ENCODE measurements at places on chromosomes 6 and 20. TPM values are rescaled to one million over a fixed set of nuclear protein-coding genes. Genes with fewer than 3 reads are reported as not detected.

DNA sequence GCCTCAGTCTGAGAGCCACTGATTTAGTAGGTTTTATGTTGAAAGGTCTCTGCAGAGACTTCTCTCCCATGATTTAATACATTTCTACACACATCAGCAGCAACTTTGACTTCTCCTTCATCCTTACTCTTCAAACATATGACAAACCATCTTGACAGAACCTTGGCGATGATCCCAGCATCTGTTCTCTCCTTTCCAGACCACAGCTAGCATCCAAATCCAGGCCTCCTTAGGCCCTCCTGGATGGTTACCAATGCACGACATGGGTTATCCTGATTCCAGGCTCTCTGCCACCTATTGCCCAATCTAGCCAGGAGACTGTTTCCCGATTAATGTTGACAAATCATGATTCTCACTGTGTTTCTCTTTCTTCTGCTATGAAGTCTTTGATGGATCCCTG is 16.8 kb downstream of the LAMA4 start:
- DNase-seq, result no peak

DNA sequence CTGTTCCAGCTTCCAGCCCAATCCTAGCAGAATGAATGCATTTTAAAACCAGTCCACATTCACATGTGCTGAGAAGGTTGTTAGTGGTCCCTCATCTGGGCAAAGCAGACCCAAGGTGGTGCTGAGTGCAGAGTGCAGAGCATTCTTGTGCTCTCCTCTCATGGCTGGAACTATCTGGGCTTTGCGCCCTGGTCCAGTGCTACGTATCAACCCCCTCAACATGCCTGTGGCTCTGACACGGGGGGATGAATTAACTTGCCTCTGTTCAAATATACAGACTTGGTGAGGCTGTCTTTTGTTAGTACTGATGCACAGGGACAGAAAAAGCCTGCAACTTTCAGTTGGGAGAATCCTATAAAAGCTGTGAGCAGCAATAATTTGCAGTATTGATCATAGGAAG is 42.5 kb downstream of the PANK2 start:
- no peak for DNase-seq

DNA sequence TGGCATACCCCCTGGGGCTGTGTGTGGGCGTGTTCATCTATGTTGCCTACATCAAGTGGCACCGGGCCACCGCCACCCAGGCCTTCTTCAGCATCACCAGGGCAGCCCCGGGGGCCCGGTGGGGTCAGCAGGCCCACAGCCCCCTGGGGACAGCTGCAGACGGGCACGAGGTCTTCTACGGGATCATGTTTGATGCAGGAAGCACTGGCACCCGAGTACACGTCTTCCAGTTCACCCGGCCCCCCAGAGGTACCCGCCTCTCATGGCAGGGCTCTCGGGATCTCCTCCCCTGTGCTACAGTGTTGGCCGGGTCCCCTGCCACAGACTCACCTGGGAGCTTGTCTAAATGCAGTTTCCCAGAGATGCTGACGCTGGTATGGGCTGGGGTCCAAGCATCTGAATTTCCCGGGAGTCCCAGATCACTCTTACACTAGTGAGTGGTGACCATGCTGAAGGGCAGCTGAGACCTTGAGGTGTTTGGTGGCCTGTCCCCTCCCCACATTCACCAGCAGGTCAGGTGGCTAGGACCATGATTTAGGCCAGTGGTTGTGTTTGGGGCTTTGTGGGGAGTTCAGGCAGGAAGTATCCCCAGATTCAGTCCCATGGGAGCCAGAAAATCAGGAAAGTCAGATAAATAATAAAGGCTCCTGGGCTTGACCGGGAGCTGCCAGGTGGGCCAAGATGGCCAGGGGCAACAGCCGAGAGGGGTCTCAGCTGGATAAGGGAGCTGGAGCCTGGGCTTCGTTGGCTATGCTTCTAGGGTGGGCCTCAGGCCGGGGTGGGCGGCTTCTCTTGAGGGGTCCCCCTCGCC is 11.8 kb downstream of the ENTPD6 start:
- no peak for DNase-seq

- no peak for DNase-seq
Observed at GRCh38 chr6:112215488-112216284, 38.7 kb downstream of the LAMA4 start.

DNA sequence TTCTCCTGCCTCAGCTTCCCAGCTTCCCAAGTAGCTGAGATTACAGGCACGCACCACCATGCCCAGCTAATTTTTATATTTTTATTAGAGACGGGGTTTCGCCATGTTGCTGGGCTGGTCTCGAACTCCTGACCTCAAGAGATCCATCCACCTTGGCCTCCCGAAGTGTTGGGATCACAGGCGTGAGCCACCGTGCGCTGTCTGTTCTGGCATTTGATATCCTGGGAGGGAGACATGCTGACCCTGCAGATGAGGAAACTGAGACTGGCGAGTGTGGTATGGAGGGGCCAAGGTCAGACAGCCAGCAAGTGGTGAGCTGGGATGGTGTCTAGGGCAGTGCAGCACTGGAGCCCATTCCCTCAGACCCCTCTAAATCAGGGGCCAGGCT is 44.6 kb downstream of the SRC start:
- DNase-seq, result no peak

- DNase-seq, result no peak
Observed at GRCh38 chr20:14832630-14833029, 495.2 kb upstream of the FLRT3 start.

- no peak for DNase-seq
Observed at GRCh38 chr6:149331043-149331807, 13.7 kb downstream of the TAB2 start.

DNA sequence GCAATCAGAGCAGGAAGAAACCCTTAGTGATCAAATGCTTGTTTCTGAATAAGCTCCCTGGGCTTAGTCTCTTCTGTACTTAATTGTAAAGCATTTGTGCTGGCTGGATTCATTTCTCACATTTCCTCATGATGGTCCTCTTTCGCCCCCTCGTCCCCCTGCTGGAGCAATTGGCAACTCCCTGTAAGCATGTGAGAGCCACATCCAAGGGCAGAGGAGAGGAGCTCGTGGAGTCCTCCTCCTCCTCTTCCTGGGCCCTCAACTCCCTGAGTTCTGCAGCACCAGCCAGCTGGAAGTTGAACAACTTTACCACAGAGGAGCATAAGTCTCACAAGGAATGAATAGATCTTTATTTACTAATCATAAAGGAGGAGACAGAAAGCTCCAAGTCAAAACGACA is 12.6 kb downstream of the ANKEF1 start:
- DNase-seq, result no peak

DNA sequence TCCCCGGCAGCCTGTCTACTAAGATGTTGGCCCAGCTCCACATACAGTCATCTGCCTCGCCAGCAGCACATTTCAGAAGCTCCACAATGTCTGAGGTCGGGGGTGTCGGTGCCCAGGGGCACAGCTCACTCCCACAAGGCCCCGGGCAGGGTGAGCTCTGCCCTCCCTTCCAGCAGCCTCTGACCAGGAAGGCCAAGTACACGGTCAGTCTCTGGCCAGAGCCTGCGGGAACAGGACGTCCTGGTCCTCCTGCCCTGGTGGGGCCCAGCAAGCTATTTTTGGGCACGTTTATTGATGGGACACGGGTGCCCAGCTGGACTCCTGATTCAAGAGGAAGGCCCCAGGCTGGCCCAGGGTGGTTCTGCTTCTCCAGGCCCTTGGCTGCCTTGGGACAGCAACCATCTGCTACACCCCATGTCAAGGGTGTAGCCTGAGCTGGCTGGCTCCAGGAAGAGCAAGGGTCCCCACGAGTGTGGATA is 114.9 kb upstream of the PTPN1 start:
- no peak for DNase-seq

GRCh38 chr6:158002951-158003853 is 21.5 kb downstream of the SYNJ2 start:
- peak; percentile 21 for DNase-seq

DNA sequence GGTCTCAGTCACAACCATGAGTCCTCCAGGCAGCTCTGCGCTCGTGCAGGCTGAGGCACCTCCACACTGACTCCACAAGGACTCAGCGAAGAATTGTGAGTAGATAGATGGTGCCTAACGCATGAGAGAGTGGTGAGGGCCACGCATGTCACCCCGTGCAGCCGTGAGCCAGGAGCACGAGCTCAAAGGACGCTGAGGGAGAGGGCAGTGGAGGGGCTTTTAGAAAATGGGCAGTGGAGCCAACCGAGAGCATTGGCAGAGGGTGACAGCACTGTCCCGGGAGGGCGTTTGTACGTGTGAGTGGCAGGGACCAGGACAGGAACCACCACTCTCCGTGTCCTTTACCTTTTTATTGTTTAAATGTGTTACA is 105.6 kb downstream of the PSMB1 start:
- DNase-seq, result no peak

- no peak for DNase-seq
Observed at GRCh38 chr6:36052097-36052496, 24.5 kb downstream of the MAPK14 start.

DNA sequence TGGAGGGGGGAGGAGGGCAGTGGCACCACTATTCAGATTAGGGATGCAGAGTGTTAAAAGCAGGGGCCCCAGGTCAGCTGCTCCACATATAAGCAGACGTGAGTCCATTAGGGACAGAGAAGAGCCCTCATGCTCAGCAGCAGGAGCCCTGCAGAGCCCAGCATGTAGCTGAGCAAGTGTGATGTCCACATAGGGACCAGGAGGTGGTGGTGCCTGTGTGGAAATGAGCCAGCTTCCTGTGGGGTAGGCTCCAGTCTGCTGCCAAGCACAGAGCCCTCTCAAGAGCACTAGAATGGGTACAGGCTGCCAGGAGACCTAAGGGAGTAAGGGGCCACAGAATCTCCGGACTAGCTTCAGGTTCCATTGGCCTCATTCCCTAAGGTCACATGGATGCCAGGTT is 57.9 kb upstream of the MLN start:
- DNase-seq, result no peak

DNA sequence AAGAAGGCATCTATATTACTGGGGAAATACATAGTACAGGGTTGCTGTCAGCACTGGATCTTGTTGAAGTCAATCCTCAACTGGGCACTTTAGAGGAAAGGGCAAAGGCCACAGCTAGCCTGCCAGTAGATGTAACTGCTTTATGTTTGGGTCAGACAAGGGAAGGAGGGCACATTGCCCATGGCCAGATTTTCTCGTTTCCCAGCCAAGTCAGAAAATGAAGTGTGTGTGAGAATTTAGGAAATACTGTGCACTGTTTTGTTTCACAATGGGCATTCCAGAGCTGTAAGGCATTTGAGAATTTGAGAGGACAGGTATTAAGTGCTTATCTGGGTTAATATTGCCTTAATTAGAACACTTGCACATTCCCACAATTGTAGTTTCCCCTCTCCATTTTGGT is 183.9 kb upstream of the MCHR2 start:
- DNase-seq, result no peak

DNA sequence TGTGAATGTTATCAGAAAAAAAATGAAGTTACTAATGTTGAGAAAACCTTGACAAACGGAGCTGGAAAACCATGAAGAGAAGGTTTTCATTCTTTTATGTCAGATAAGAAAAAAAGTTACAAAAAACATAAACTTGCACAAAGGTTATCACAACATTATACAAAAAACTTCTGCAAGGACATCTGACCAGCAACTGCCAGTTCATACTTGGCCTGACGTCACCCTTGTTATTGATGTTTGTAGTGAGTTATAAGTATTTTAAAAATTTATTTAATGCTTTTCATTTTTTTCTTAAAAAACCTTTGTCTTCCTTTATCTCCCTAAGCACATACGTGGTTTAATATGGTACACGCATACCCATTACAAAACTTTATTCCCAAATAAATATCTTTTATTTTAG is 16.3 kb downstream of the GSTA3 start:
- DNase-seq, result no peak

DNA sequence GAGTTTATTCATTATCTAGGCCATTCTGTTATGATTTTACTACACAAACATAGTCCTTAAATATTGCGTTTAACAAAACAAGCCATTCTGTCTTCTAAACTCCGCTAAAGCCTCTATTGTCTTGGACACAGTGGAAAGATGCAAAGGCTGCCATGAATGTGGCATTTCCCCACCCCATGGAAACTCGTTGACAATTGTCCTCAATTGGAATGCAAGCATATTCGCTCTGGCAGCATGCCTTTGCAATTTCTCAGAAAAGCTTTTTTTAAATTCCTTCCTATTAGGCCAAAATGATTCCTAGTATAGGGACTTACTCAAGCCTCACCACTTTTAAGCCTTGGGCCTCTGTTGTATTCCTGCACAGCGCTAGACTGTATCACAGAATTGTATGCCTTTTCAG is 22.8 kb downstream of the OR2A4 start:
- no peak for DNase-seq

GRCh38 chr6:4017834-4018170 is 61.1 kb downstream of the FAM217A start:
- peak; percentile 38 for DNase-seq

- no peak for DNase-seq
Observed at GRCh38 chr6:40778918-40779317, 191.8 kb upstream of the LRFN2 start.

- no peak for DNase-seq
Observed at GRCh38 chr20:35697696-35698297, 1.4 kb downstream of the NFS1 start.

DNA sequence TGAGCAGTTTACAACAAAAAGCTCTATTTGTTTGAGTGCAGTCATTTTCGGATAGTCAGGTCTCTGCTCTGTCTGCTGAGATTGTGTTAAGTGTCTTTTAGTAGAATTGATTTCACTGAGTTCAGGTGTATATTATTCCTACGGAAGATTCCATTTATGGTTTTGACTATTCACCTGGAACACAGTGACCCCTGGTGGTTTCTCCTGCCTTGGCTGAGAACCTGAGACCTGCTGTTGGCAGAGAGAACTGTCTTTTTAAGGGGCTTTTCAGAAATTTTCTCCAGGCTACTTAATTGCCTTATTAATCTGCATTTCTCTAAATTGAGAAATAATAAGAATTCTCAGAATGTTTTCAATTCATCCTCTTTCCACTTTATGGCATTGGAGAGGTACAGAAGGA is 508.0 kb downstream of the TBC1D32 start:
- DNase-seq, result peak; percentile 17

GRCh38 chr6:168734523-168734922 is 293.5 kb downstream of the SMOC2 start:
- no peak for DNase-seq

DNA sequence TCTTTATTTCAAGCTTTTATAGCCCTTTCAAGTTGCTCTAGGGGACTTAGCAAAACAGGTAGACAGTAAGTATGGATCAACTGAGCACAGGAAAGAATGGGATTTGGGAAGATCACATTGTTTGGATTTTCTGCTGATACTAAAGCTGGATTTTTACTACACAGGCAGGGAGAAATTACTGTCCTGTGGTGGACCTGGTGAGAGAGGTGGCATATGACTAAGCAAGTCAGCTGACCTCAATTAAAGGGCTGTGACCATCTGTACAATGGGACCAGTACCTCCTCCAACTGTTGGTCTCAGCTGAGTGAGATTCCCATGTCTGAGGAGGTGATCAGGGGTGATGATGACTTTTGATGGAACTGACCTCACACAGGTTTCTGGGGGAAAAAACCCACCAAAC is 28.0 kb downstream of the RREB1 start:
- DNase-seq, result no peak

Gene RGS17
- not detected for total RNA-seq

Gene MLIP
- total RNA-seq, result not detected

Gene HTR1E
- total RNA-seq, result not detected

Gene MCHR2
- total RNA-seq, result not detected

Gene PLG
- total RNA-seq, result not detected

Gene AKAP12
- 0.52 TPM for total RNA-seq

Gene DEFB124
- total RNA-seq, result not detected

Gene NOX3
- total RNA-seq, result not detected

Gene MROH8
- total RNA-seq, result 3.0 TPM

Gene TMEM200A
- total RNA-seq, result 3.1 TPM

Gene SFT2D1
- 43.2 TPM for total RNA-seq
